Activated CD8-positive, alpha-beta memory T cell treated with anti-CD3 and anti-CD28 coated beads, Interleukin-2, amount 10 ng/mL, durations not matched to agents 7 days and 5 days (primary cell): ENCODE measurements at places on chromosomes 6 and 20. TPM values are rescaled to one million over a fixed set of nuclear protein-coding genes. Genes with fewer than 3 reads are reported as not detected.

Gene PNISR
- total RNA-seq, result 136 TPM

Gene BAG2
- total RNA-seq, result 9.6 TPM

Gene PPP1R18
- 257 TPM for total RNA-seq

Gene DEFB112
- total RNA-seq, result not detected

Gene PTCRA
- total RNA-seq, result not detected

Gene PLN
- total RNA-seq, result not detected
